ENCODE measurements at places on chromosomes 3 and 15.

- no peak for DNase-seq
These were observed 307.7 kb upstream of the KCNH8 start for GRCh38 chr3:18840535-18841137.

- DNase-seq, result no peak
These were observed 148.1 kb downstream of the NTRK3 start for GRCh38 chr15:88108477-88108876.

- no peak for DNase-seq
These were observed 70.4 kb downstream of the ST6GAL1 start for GRCh38 chr3:187000711-187001151.

DNA sequence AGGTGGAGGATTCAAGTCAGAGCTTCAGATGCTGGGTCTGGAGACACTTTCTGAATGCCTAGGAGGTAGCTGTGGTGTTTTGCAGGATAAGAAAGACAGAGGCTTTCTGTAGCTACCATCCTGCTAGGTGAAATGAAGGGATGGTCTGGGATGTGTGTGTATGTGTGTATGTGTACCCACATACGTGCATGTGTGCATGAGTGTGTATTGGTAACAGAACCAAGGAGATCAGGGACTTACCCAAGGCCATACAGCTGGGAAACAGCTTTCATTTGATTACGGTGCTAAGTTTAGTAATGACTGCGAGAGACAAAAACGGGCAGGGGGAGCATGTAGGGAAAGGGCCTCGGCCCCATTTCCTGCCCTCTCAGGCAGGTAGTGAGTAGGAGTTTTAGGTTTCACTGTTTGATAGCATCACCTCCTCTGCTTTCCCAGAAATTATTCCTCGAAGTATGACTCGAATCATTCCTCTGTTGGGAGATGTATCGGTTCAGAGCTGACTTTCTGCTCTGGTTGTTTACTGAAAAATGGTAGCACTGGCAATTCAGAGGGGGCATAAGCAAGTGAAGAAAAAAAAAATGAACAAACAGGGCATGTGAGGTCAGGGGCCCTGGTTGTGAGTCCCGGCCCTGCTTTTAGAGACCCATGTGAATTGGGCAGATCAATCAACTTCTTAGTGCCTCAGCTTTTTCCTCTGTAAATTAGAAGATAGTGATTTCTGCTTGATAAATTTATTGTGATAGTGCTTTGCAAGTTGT lies 130.7 kb downstream of the LPP start:
- no peak for DNase-seq

DNA sequence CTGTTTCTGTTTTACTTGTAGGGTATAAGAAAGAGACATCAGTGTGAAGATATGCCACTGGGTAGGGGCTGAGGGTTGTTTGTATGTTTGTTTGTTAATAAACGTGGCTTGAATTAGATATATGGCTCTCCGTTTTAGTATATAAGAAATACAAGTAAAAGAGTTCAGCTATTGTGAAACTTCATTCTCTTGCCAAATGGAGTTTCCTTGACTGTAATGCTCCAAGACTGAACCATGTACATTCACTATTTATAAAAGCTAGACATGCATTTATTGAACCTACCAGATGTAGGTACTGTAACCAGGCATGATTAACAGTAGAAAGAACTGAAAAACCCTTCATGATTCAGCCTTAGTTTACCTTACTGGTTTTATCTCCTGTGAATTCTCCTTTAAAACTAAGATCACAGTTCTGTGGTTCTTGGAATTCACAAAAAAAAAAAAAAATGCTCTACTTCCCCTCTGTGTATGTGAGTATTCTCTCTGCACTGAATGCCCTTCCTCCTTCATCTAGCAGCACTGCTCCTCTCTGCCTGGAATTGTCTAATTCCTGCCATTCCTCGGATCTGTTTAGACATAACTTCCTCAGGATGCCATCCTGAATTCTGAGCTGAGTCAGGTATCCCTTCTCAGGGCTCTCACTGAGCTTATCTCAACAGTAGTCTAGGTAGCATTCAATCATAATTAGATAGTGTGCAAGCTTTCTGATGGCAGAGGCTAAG lies 504.4 kb downstream of the FHIT start:
- no peak for DNase-seq

GRCh38 chr3:176491084-176491483 lies 706.2 kb downstream of the TBL1XR1 start:
- no peak for DNase-seq
